ENCODE measurements at places on chromosomes 3 and 15. TPM values are rescaled to one million over a fixed set of nuclear protein-coding genes. Genes with fewer than 3 reads are reported as not detected.

DPPA2 gene
- not detected for total RNA-seq

SV2B gene
- total RNA-seq = 1.4 TPM

EEFSEC gene
- total RNA-seq = 26.9 TPM

C3orf33 gene
- 2.6 TPM for total RNA-seq

SLC12A1 gene
- total RNA-seq = not detected

ATP11B gene
- 82.8 TPM for total RNA-seq

CMTM8 gene
- 10.5 TPM for total RNA-seq

LAMB2 gene
- 623 TPM for total RNA-seq

KLHL40 gene
- not detected for total RNA-seq

MESP2 gene
- 0.34 TPM for total RNA-seq

PLXNA1 gene
- 21.4 TPM for total RNA-seq

AMIGO3 gene
- total RNA-seq = not detected

ARGFX gene
- not detected for total RNA-seq
